ENCODE measurements at places on chromosomes 1 and 21.
A peak's percentile ranks its signal among the peaks of the same experiment; 100 is the strongest.

GRCh38 chr1:201625226-201625761, 86.4 kb downstream of the NAV1 start:
- no peak for DNase-seq

DNA sequence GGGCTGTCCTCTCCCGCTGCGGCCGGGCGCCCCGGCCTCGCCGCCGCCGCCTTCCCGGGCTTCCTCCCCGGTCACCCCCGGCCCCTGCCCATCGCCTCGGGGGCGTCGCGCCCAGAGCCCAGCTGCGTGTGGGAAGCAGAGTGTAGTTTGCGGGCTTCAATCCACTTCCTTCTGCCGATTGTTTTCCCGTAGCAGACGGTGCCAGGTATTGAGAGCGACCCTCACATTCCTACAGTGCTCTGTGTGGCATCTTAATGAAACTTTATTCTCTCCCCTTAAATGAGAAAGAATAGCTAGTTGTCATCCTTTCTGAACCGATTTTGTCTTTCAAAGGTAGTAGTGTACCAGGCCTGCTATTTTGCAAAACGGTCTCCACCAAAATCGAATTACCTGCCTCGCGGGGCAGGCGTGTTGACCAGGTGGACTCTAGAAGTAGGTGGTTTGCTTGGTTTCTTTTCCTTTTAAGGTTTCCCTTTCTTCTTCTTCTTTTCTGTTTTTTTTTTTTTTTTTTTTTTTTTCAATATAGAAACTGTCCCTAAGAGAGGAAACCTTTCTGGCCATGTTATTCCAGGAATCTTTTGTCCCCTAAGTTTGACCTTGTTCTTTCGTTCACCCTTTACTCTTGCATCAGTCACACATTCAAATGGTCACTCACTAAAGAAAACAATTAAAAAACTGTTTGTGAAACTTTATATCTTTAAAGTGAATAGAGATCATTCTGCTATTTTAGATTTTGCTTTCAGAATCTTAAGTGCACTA, 881 bp downstream of the USP25 start:
- no peak for DNase-seq

DNA sequence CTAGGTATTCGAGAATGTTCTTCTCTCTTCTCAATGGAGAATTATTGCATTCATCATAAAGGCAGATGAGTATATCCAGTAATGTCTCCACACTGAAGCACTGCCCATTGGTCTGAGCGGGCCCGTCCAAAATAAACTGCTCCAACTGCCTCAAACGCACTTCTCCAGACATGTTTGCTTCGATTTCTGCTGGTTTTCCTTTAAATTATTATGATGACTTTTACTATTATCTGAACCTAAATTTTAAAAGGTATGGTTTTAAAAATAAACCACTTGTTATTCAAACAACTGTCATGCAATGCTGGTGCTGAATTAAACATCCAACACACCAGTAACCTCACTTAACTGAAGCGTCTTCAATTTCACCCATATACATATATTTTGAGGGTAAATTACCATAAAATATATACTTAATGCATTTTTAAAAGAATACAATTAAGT, 1.3 kb downstream of the CDC42BPA start:
- DNase-seq, result no peak

DNA sequence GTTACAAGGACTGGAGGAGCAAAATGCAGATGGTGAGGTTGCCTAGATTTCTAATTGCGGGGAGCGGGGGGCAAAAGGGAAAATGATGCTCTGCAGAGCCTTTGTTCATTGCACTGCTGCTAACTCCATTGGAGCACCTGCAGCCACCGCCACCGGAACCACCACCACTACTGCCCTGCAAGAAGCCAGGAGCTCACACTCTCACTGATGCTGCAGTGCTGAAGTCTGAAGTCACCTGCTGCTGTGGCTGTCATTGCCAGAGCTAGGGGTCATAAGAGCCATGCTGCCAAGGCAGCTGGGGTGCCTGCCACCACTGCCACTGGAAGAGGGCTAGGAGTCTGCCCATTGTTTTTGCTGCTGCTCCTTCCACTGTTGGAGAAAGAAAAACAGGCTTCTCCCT, 7.3 kb upstream of the HPCAL4 start:
- DNase-seq, result no peak

- no peak for DNase-seq
Observed at GRCh38 chr21:43306911-43307676, 119.8 kb downstream of the SIK1 start.

DNA sequence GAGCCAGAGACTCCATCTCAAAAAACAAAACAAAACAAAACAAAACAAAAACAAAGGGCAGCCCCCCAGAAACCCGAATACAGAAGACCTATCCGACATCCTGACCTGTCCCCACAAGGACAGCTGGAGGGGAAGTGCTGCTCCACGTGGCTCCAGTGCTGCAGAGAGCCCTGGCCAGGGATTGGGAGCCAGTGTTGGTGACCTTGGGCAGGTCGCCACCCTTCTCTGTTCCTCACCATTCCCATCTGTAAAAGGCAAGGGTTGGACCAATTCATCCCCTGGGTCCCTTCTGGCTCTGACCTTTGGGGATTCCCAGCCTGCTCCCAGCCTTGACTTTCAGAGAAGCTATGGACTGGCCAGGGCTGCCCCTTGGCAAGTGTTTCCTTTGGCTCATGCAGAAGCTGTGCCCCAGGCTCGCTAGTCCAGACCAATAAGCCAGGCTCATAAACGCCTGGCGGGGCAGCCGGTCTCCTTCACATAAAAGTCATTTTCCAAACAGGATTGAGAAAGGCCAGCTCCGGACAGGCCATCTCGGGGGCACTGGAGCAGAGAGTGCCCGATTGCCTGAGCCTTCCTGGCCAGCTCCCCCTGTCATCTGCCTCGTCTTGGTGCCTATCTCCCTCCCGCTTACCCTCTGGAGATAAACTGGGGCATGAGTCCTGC, 20.0 kb upstream of the PADI1 start:
- no peak for DNase-seq

- DNase-seq, result no peak
Observed at GRCh38 chr1:116558140-116558549, 12.7 kb downstream of the CD58 start.

DNA sequence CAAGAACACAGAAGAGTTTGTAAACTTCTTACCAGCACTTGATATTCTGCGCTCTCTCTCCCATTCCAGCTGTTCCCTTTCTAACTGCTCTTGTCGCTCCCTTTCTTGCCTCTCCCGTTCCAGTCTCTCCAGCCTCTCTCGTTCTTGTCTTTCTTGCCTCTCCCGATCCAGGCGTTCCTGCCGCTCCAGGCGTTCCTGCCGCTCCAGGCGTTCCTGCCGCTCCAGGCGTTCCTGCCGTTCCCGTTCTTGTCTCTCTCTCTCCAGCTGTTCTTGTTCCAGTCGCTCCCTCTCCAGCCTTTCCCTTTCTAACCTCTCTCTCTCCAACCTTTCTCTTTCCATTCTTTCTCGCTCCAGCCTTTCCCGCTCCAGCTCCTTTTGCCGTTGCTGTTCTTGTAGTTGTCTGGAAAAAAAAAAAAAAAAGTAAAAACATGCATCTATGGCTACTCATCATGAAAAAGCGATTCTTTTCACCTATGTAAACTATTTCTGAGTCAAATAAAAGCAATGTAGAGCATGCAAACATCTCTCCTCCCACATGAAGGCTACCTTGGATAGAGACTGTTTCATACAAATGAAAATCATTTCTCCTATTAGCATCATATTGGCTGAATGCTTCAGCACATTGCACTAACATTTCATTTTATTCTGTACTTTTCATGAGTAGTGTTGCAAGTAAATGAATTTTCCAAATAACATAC, 91.5 kb upstream of the LBR start:
- DNase-seq, result no peak

- DNase-seq, result no peak
Observed at GRCh38 chr1:199522936-199523335, 504.6 kb upstream of the NR5A2 start.

DNA sequence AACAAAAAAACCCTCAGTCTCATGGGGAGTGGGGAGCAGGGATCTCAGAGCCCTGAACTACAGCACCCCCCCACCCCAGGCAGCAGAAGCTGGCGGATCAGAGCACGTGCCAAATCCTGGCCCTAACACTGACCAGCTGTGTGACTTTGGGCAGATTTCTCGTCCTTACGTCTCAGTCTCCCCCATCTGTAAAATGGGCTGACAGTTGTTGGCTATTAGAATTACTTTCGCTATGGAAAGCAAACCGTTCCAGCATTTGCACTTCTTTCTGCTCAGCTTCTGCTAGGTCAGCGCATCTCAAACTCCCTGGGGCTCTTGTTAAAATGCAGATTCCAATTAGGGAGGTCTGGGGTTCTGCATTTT, 15.5 kb downstream of the TNFRSF8 start:
- no peak for DNase-seq

- DNase-seq, result no peak
Observed at GRCh38 chr1:183365093-183365492, 53.1 kb downstream of the NMNAT2 start.

DNA sequence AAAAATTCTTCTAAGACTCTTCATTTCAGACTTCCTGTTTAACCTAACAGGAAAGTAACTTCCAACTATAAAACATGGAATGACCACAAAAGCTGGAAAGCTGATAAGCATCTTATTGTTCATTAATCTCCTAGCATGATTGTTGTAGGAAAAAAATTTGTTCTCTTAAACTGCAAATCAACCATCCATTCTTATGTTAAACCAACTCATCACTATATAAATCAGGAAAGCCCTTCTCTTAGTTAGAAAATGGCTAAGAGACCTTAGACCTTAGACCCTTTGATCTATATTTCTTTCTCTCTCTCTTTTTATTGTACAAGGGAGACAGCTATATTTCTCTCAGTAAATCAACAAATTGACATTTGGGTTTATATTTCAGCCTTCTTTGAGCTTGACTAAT, 101.4 kb downstream of the UBE2U start:
- DNase-seq, result no peak

DNA sequence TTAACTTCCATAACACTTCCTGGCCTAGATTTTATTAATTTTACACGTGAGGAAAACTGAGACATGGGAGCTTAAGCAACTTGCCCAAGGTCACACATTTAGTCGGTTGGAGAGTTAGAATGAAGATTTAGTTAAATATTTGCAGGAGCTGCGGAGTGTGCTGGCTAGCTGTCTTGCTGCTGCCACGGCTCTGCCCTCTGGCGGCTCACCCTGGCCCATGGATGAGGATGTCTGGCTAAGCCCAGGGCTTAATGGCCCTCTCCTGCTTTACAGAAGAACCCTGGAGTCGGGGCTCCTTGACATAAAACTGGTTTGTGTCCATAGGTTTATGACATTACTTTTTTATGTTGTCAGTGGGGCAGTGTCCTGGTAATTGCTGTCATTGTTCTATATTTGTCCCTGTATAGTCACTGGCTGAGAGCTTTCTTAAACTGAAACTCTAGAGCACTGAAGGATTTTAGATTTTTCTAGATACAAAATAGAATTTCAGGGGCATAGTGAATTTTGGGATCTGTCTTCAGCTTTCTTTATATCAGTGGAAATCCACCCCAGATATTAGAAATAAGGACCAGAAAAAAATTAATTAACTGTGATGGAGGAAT, 88.9 kb upstream of the WLS start:
- DNase-seq, result peak; percentile 21

- no peak for DNase-seq
Observed at GRCh38 chr1:203040513-203041275, 14.4 kb downstream of the PPFIA4 start.

DNA sequence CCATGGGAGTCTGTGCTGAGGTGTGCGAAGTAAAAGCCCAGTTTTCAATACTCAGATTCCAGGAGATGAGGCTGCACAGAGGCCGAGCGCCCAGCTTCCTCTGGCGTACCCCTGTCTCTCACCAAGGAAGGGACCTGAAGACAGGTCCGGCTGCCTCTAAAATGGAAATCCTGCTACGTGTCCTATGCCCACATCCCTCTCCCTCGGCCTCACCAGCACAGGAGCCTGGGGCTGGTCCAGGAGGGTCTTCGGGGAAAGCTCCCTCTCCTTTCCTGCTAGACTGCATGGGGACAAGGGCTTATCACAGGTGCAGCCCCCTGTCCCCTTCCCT, 392 bp downstream of the MRPL55 start:
- no peak for DNase-seq

GRCh38 chr1:147895123-147895522, 7.5 kb upstream of the GJA8 start:
- no peak for DNase-seq

GRCh38 chr1:9900142-9901043, 9.7 kb downstream of the CTNNBIP1 start:
- no peak for DNase-seq

GRCh38 chr1:227938911-227939790, 8.6 kb downstream of the WNT9A start:
- DNase-seq, result no peak

DNA sequence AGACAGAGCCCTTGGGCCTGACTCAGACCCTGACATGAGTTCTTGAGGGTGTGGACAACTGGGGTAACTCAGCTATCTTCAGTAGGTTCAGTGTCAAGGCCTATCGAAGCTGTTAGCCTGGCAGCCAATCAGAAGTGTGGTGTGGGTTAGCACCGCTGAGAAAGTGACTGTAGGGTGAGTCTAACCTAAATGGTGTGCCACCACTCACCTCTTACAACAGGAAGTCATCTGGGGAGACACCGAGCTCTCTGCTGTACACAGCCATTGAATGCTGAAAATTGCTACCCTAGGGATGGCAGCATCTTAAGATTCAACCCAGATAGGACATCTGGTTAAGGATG, 44.6 kb downstream of the RASSF5 start:
- no peak for DNase-seq

GRCh38 chr1:94856868-94857267, 36.7 kb downstream of the SLC44A3 start:
- DNase-seq, result no peak

DNA sequence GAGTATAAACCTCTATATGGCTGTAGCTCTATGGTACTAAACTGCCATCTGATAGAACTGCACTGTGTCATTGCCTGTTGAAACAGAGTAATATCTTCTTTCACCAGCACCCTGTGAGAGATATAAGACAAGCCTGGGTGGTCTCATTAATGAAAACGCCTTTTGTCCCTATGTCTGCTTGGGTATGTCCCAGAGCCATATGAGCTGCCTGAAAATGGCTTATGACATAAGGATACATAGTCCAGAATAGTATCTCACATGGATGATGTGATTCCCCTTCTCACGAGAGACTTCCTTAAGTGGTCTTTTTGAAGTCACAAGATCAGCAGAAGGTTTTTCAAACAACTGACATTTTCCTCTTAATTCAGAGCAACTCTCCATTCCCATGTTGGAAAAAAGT, 7.3 kb upstream of the TMCC2 start:
- DNase-seq, result no peak

DNA sequence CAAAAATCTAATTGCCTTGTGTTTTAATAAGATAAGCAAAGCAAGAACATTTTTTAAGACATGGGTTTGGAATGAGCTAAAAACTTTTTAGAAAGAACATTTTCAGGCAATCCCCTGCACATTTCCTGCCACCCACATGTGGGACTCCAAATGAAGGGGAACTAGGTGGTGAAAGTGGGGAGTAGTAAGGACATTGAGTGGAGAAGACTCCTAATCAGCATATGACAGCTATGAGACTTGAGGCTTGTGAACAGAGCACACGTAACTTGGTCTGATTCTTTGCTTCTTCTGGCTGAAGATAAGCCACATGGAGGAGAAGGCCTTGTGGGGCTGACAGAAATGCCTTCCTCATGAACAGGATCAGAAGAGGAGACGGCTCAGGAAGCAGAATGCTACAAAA, 50.3 kb downstream of the FCER1A start:
- no peak for DNase-seq

GRCh38 chr1:244029124-244029523, 22.0 kb upstream of the ZBTB18 start:
- DNase-seq, result no peak

- no peak for DNase-seq
Observed at GRCh38 chr21:35504277-35504676, 455.2 kb upstream of the RUNX1 start.

- DNase-seq, result no peak
Observed at GRCh38 chr1:62415687-62416086, 21.2 kb upstream of the USP1 start.
